ENCODE measurements at places on chromosomes 1 and 21.
A peak's percentile ranks its signal among the peaks of the same experiment; 100 is the strongest.

DNA sequence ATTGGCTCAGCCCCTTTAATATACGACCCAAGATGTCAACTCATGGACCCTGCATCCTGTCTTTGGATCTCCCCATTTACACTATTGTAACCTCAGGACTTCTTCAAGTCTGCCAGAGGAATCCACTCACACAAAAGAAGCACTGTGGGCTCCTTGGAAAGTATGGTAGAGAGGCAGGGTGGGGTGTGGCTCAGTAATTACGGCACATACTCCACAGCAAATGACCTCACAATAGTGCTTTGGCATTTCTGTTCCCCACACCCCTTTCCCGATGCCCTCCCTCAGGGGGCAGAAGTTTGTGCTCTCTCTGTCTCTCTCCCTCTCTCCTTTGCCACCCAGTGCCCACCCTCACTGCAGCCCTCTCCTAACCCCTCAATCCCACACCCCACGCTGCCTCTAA is 27.8 kb upstream of the IFNAR2 start:
- DNase-seq: peak; percentile 28

DNA sequence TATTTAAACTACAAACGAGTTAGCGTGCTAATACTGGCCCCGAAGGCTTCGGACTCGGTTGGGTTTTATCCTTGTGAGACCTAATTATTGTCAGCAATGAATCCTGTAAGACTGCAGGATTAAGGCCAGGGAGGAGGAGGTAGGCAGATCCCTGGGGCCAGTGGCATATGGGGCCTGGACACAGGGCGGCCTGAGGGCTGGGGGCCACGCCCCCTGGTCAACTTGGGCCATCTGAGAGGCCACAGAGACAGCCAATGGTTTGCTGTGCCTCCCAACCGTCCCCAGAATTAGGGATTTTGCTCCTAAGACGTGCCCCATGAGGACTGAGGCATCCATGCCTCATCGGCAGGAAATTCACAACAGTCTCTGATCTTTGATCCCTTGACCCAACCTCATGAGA is 31.1 kb upstream of the DISP3 start:
- no peak for DNase-seq

DNA sequence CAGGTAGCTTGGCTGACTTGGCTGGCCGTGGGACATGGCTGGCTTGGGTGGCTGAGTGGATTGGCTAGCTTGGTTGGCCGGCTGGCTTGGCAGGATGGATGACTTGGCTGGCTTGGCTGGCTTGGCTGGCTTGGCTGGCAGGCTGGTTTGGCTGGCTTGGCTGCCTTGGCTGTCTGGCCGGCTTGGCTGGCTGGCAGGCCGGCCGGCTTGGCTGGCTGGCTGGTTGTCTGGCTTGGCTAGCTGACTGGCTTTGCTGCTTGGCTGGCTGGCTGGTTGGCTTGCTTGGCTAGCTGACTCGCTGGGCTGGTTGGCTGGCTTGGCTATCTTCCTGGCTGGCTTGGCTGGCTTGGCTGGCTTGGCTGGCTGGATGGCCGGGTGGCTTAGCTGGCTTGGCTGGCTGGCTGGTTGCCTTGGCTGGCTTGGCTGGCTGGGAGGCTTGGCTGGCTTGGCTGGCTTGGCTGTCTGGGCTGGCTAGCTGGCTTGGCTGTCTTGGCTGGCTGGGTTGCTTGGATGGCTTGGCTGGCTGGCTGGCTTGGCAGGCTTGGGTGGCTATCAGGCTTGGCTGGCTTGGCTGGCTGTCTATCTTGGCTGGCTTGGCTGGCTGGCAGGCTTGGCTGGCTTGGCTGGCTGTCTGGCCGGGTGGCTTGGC is 129.7 kb upstream of the FAM72C start:
- peak; percentile 5 for DNase-seq

DNA sequence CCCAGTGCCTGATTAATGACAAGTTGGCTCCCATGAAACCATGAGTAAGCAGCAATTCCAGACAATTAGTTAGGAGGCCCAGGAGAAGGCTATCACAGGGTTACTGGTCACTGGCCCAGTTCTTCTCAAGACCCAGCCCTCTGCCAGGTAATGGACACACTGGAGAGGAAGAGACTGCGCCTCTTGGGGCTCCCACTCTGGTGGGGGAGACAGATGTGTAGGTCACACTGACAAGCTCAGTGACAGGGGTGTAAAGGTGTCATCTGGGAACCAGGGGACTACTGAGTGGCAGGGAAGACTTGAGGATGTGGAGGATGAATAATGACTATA is 4.9 kb downstream of the HPCA start:
- DNase-seq: no peak

GRCh38 chr1:240705579-240705978 is 93.6 kb upstream of the GREM2 start:
- DNase-seq: peak; percentile 84

- DNase-seq: no peak
These were observed 15.3 kb upstream of the VWA5B1 start for GRCh38 chr1:20275319-20275925.

GRCh38 chr1:198072177-198072576 is 84.6 kb upstream of the NEK7 start:
- peak; percentile 11 for DNase-seq

DNA sequence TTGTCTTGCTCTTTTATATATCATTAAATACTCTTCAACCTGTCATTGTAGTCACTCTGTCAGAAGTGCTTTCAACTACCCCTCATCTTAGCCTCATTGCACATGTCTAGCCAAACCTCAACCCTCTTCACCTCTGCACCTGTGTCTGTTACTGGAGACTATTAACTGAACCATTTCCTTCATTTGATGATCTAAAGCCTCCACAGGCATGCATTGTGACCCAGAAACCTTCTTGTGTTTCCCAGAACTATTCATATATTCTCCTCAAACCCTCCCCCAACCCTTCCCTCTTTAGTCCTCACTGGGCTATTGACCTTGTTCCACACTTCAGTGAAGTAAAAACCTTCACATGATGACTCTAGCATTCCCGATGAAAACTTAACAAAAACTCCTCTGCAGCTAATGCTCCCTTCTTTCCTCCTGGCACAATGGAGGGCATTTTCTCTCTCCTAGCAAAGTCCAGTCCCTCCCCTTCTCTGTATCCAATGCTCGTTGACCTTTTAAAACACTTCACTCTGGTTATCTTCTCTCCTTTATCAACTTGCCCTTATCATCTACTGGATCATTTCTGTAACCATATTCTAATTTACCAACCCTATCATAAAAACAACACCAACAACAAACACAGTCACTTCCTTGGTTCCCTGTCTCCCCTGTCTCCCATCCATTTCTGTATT is 86.1 kb downstream of the BACH1 start:
- no peak for DNase-seq

DNA sequence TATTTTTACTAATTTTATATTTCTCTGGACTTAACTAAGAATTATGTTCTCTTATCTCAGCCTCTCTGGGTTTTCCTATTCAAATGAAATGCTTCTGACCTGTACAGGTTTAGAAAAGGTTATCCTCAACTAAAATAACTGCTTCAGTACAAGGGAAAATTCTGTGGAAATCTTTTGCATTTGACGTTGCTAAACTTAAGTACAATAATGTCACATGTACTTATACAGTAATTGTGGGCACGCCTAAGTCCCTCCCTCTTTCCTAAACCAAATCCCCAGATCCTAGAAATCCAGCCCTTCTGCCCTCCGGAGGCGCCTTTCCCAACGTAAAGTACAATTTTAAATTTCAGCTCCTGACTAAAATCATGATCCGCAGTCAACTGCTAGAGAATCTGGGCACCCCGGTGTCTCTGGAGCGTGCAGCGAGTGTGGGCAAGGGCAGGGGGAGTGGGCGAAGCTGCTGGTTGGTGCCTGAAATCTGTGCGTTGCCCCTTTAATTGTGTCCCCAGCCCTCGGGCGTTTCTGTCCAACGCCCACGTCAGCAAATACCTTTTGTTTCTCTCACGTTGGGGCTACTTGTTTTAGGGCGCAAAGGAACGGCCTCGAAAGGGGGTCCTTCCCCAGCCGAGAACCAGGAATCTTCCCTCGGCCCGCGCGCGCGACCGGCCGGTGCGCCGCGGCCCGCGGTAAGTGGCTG is at the start of gene ZBTB8A:
TSS of gene ZBTB8A (plus strand) at position 541 of the 697 bp plus-strand sequence. CDS start 53,505 bp downstream, outside the sequence.
- DNase-seq: peak; percentile 56

DNA sequence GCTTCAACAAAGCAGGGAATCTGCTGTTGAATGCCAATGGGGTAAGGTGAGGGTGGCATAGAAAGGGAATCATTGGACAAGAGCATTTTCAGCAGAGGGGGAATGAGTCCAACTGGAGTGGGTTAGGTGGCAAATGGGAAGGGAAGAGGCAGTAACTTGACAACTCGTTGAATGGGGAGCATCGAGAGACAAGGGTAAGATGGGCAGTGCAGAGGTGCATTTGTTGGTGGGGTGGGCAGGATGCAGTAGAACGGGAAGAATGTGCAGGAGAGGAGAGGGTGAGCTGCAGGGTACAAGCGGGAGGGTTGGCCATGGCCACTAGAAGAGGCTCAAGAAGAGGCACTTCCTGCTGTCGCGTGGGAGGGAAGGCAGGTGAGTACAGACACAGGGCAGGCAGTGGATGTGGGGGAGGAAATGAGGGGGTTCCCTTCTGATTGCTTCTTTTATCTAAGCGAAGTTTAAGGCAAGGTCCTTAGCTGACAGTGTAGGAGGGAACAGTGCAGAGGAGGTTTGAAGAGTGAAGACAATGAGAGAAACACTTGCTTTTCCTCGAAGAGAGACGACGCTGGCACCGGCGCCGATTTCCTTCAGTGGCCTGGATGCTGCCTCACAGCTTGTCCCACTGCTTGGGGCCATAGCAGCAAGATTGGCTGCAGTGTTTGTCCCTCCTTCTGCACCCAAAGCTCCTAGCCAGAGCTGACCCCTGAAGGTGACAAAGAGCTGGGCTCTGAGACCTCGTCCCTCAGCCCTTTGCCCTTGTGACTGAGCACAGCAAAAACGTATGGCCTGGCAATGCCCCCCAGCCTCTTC is 3.2 kb upstream of the IKBKE start:
- DNase-seq: no peak

DNA sequence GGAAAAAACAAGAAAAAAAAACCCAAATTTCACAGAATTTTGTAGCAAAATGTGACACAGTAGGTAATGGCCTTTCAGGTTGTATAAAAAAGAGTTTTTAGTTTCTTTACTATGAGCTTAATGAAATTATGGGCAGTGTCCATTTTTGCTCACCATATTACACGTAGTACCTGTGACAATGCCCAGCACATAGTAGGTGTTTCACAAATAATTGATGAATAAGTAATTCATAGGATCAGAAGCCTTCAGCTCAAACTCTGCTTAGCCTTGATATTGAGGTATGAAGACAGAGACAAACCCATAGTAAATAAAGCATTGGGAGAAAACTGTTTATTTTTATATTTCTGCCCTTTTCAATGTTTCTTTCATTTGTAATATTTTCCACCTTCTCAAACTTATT is 97.2 kb downstream of the LHX9 start:
- DNase-seq: no peak

DNA sequence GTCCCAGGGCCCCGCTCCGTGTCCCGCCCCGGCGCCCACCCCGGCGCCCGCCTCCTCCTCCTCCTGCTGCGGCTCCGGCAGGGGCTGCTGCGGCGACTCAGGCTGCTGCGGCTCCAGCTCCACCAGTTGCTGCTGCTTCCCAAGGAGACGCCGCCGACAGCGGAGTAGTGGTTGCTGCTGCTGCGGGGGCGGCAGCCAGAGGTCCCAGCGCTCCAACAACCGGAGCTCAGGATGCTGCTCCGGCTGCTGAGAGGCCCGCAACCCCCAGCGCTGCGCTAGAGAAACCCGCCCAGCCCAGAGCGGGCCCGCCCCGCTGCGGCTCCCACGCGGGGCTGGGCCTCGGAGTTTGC is 1.1 kb downstream of the CRCT1 start:
- peak; percentile 29 for DNase-seq

DNA sequence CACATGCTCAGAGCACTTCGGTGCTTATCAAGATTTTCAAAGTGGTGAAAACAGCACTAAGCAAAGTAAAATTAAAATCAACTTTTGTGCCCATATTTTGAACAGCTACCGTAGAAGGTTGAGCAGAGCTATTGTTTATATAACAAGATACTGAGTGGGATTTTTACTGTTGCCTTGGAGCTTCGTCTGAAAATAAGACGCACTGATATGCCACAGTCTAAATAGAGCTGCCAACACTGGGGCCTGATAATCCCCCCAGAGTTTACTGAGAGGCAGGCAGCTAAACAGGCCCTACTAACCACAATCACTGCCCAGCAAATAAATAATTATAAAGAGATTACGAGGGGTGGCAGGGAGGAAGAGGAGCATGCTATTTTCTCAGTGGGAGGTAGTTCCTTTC is 650 bp upstream of the CCDC190 start:
- no peak for DNase-seq

GRCh38 chr1:222547944-222548671 is at the start of gene HHIPL2:
HHIPL2 (minus strand) TSS chr1:222548104; CDS start chr1:222548044, 60 bp downstream.
- DNase-seq: peak; percentile 22

DNA sequence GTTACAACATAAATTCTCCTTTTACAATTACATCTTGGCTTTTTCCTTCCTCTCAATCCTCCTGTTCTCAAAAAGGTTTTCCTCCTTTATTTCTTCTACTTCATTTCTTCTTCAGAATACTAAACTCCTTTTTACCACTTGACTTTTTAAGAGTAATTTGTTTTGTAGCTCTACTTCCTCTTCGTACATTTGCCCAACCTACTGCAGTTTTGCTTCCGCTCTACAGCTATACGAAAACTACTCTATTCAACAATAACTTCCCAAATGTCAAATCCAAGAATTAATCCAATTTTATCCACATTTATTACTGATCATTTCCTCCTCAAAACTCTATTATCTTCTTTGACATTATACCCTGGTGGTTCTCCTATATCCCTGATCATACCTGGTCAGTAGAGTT is 3.4 kb downstream of the GDAP2 start:
- no peak for DNase-seq

- no peak for DNase-seq
These were observed 74.4 kb upstream of the HAO2 start for GRCh38 chr1:119294199-119294598.

DNA sequence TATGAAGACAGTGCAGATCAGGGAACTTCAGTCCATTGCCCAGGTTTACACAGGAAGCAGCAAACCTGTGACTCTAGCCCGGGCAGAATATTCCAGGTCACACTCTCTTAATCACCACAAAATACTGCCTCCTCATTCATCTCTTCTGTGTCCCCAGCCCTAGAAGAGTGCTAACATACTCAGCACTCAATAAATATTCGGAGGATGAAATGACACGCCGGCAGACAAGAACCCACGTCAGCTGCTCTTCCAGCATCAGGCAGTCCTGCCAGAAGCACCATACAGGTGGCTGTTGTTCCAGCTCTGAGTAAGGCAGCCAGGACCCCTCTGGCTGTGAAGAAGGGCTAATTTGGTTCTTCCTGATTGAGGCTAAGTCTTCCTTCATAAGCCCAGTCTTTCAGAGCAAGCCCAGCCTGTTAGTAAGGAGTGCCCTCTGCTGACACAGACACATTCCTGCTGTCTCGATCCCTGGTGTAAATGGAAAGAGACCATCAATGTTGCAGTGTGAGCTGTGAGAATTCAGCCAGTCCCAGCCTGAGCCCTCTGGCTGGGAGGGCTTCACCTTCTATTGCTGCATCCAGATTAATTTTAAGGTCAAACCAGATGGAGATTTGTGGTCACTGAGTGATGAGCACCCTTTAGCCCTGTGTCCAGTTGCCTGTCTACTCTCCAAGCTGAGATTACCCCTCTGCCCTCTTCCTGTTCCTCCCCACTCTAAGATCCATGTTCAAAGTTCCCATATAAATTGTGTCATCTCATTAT is 45.0 kb upstream of the KIRREL1 start:
- peak; percentile 25 for DNase-seq

- DNase-seq: no peak
These were observed 20.5 kb upstream of the TENT5B start for GRCh38 chr1:27033043-27033746.
